ENCODE measurements at places on chromosomes 6 and 20.
A peak's percentile ranks its signal among the peaks of the same experiment; 100 is the strongest.

DNA sequence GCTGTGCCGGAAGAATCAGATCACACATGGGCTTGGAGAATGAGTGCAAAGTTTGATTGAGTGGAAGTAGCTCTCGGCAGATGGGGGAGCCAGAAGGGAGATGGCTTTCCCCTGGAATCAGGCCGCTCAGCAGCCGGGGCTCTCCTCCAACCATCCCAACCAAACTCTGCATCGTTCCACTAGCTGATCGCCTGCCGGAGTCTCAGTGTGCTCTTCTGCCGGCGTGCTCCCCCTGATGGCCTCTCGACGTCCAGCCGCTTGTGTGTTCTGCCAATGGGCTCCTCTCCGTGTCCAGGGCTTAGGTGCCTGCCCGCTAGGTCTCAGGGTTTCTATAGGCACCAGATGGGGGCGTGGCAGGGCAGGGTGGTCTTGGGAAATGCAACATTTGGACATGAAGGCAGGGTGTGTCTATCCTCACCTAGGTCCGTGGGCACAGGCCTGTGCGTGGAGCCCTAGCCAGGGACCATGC is 4.9 kb upstream of the BIRC7 start:
- peak; percentile 69 for DNase-seq

GRCh38 chr6:133895573-133896343 is 6.8 kb downstream of the TCF21 start:
- DNase-seq, result no peak

DNA sequence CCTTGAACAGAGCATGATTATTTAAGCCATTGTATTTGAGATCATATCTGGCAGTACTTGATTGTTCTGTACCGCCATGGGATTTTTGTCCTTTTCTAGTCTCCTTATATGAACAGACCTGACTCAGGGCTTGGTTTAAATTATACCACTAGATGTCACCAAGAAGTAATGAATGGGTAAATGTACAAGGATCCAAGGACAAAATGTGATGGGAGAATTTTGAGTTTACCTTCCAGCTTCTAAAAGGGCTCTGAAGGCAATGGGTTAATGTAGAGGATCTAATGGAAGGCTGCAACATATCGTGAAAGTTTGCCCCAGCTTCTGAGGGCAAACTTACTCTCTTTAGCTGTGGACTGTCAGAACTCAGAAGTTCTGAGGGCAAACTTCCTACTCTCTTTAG is 12.0 kb downstream of the RNF8 start:
- peak; percentile 25 for DNase-seq

GRCh38 chr6:98769546-98769945 is 64.8 kb upstream of the POU3F2 start:
- peak; percentile 55 for DNase-seq

GRCh38 chr6:111087871-111088667 is 766 bp downstream of the SLC16A10 start:
- DNase-seq, result peak; percentile 73

DNA sequence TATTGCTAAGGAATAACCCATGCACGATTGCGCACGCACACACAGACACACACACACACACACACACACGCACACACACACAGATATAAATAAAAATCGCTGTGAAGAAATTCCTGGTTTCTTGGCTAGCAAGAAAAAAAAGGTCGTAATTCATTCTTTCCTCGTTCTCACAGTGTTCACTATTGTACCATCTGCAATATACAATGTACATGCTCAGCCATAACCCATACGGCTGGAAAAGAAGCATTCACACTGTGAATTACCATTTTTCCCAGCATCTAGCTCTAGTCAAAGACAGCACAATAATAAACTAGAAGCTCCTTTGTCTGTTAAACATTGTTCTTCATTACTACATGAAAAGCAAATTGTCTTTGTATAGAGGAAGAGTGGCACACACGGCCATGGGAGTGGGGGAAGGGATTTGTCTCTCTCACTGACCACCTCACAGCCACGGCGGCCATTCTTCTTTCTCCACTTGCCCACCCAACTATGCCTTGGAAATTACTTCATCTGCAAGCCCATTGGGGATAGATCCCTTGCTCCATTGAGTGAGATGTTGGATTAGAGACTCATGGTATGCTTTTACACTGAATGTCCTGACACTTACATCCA is 115.3 kb upstream of the ID4 start:
- no peak for DNase-seq

Data from HAP-1 (cell line).